ENCODE measurements at places on chromosomes 1 and 21. TPM values are rescaled to one million over a fixed set of nuclear protein-coding genes. Genes with fewer than 3 reads are reported as not detected.

DNA sequence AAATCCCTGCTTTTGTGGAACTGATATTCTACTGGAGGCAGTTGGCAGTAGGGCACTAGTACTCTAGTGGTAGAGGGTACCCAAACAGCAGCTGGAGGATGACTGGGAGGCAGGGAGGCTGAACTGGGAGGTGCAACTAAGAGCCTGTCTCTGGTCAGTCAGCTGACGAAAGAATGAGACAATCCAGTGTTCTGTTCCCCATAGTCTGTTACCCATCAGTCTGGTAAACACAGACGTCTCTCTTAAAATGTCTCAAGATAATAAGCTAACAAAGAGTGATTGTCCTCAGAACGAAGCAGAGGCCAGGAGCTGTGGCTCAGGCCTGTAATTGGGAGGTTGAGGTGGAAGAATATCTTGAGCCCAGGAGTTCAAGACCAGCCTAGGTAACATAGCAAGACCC lies 30.4 kb downstream of the TFAP2E start:
- DNase-seq = no peak

- no peak for DNase-seq
Observed at GRCh38 chr1:219374046-219374566, 200.4 kb downstream of the LYPLAL1 start.

GRCh38 chr1:61121631-61122030 lies 39.3 kb downstream of the NFIA start:
- DNase-seq = no peak

DNA sequence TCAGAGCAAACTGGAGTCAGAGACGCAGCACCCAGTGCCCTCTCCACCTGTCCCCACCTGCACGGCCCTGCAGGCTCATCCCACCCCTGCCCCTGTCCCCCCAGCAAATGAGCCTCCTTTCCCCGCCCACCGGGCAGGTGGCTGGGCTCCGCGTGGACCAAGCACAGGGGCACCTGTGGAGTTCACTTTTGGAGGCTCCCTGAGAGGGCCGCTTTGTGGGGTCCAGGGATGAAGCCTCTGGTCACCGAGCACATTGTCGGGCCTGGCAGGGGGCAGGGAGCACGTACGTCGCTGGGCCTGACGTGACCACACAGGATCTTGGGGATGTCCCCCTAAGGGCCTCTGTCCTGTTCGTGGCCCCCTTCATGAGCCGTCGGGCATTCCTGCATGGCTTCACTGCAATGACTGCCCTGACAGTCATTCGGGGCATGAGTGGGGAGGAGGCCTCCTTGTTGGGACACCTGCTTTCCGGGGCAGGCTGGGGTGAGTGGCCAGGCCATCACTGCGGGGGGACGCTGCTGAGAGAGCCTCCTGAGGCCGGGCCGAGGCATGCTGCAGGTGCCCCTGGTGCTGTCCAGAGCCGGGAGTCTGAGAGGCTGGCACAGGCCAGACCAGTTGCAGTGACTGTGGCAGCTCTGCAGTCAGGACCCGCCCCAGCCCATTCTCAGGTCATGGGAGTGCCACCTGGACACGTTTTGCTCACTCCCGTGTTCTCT lies 19.7 kb downstream of the SLX9 start:
- DNase-seq = no peak

The MAEL gene
- 0.34 TPM for polyA plus RNA-seq

GRCh38 chr1:16905868-16906702 lies 10.3 kb downstream of the RNU1-2 start:
- no peak for DNase-seq

DNA sequence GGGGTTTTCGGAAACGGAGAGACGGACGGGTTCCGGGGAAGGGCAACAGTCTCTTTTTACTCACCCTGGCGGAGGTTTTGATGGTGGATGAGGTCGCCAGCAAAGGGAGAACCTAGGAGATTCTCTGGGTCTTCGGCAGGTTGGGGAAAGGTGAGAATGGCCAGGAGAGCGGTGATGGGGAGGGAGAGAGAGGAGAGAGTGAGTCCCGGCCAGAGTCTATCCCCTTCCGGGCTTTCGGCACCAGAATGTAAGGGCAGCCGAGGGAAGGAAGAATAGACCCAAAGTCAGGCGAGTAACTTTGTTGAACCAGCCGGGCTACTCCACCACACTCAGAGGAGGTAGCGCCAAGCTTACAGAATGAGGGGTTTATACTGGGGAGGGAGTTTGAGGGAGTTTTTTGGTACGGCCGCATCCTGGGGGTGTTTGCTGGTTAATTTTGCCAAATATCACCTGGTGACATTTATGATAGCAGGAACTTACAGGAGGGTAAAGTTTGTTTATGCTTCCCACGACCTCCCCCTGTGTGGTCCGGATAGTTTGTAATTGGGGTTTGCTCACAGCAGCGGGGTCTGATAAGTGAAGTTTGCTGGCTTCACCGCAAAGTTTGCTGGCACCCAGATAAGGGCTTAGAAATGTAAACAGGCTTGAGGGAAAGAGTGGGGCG lies 141.1 kb upstream of the ETV3 start:
- DNase-seq = no peak

The OR6N1 gene
- polyA plus RNA-seq = not detected
